ENCODE measurements at places on chromosomes 7 and 10.

- DNase-seq = no peak
Measured at GRCh38 chr7:32914184-32914583, 22.6 kb upstream of the KBTBD2 start.

DNA sequence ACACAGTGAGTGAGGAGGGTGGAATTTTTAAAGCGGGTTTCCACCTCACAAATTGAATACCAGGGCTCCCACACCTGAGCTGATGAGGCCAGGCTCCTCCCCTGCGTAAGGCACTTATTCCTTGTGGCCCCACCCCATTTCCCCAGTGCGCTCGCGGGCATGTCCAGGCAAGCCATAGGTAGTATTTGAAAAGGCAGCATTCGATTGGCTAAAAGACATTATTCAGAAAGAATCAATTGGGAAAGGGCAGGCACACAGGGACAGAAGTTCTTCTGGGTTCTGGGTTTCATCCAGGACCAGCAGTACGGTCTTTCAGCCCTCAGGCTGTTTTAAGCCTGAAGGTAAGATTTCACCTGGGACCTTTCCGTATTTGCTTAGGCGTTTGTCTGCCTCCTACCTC, 222.3 kb downstream of the BBS9 start:
- no peak for DNase-seq

DNA sequence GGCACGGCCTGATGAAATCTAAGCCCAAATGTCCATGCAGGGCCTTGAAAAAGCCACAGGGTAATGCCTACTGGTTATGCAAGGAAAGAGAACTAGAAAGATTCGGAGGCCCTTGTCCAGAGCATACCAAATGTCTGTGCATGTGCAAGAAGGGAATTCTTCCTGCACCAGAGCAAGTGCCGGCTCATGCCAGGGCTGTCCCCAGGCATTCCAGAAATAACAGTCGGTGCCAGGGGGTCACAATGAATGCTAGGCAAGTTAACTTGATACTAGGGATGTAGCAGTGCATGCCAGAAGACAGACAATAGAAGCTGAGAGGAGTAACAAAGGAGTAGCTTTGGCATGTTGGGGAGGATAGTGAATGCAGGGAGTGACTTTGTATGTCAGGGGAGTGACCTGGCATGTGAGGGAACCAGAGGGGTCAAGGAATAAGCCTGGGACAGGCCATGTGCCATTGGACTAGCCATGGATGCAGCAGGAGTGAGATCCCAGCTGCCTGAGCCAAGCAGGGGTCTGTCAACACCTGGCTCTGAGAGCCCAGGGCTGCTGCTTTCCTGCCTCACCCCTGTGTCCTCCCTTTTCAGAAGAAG, 119.5 kb upstream of the UNC5B start:
- DNase-seq = no peak

DNA sequence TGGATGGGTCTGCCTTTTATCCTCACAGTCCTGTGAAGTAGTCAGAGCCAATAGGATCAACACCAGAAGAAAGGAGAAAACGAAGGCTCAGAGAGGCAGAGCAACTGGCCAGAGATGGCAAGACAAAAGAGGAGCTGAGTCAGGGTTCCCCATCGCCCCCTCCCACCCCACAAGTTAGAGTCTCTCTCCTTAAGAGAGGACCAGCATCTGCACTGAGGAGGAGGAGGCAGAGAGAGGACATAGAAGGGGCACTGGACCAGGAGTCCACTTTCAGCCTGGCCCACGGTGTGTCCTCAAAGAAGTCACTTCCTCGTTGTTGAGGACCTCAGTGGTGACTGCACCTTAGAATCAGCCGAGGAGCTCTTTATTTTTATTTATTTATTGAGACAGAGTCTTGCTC, 11.6 kb downstream of the SPOCK2 start:
- no peak for DNase-seq

- DNase-seq = no peak
Measured at GRCh38 chr10:4127518-4128315, 342.7 kb upstream of the KLF6 start.

- DNase-seq = no peak
Measured at GRCh38 chr10:13234172-13234571, at the start of gene UCMA. UCMA (minus strand) TSS chr10:13234374; CDS start chr10:13234258, 116 bp downstream.

DNA sequence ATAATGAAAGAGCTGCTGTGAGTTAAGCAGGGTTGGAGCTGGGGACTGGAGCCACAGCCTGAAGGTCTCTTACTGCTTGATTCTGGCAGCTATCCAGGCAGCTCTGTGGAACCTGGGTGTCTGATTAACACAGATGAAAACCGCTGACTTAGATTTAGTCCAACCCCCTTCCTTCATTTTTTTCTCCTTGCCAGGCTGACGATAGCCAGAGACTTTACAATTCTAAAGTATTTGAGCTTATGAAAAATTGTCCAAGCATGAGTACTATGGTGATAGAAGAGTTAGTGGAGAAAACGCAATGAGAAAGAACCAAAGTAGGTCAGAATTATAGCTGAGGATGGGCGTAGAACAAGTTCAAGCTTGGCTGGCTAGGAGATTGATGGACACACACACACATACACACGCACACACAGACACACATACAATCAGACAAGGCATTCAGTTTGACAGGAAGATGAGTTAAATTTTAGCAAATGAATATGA, 13.5 kb upstream of the GPR85 start:
- no peak for DNase-seq

GRCh38 chr10:18352175-18352574, 212.0 kb downstream of the CACNB2 start:
- no peak for DNase-seq

- no peak for DNase-seq
Measured at GRCh38 chr10:84329986-84330651, 1.7 kb downstream of the CCSER2 start.

DNA sequence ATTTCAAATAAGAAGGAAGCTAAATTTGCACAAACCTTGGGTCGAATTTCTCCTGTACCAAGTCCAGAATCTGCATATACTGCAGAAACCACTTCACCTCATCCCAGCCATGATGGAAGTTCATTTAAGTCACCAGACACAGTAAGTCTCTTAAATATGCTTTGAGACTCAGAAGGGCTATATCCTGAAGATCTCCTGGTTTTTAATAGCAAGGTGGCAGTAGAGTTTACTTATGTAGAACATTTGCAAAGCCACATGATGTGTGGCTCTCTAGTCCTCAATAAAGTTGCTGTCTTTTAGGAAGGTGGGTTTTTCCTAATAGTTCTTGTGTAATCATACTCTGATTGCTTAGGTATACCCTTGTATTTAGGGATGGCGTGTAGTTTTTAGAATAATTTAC, 8.7 kb downstream of the DBF4 start:
- DNase-seq = no peak

GRCh38 chr7:26153823-26154783, 2.1 kb downstream of the NFE2L3 start:
- peak; percentile 40 for DNase-seq

DNA sequence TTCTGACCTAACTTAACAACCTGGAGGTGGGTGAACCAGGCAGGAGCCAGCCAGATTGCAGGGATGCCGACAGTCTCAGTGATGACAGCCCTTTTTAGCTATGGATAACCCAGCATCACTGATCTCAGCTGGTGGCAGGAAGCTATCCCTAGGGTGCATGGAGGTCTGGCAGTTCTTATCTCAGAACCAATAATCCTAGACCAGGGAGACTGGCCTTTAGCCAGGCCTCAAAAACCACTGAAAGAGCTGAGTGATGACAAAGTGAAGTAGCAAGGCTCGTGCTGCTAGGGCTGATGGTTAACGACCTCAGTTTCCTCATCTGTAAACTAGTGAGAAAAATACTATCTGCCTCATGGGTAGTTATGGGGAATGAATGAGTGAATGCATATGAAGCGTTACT, 112.5 kb downstream of the RALA start:
- peak; percentile 37 for DNase-seq

- no peak for DNase-seq
Measured at GRCh38 chr7:130867581-130868136, 133.7 kb upstream of the KLF14 start.

DNA sequence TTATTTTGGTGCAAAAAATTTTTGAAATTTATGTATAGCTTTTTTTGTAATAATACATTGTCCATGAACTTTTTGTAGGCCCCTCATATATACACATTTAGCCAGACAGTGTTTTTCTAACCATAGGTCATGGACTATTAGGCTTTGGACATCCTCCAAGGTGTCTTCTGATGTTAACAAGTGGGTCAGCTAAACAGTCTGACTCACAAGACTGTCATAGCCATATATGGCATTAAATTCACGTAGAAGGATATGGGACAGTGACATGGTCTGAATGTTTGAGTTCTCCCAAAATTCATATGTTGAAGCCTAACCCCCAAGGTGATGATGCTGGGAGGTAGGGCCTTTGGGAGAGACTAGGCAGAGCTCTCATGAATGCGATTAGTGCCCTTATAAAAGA, 14.0 kb upstream of the NUB1 start:
- DNase-seq = no peak

DNA sequence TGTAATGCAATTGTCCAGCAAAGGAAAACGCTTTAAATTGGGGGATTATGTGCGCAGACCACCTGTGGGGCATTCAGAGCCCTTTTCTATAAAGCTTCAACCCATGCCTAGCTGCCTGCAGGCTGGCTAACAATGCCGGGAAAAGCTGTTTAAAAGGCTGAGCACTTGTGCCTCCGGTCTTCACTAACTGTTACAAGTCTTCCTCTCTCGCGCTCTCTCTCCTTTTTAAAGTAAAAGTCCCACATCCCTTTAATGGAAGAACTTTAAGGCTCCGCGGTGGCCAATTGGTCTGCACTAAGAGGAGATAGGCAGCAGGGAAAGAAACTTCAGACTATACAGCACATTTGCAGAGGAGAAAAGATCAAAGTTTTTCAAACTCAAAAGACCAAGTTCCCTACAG, 4.6 kb downstream of the FZD8 start:
- DNase-seq = no peak

GRCh38 chr10:6838118-6838517, 258.0 kb upstream of the PRKCQ start:
- no peak for DNase-seq

DNA sequence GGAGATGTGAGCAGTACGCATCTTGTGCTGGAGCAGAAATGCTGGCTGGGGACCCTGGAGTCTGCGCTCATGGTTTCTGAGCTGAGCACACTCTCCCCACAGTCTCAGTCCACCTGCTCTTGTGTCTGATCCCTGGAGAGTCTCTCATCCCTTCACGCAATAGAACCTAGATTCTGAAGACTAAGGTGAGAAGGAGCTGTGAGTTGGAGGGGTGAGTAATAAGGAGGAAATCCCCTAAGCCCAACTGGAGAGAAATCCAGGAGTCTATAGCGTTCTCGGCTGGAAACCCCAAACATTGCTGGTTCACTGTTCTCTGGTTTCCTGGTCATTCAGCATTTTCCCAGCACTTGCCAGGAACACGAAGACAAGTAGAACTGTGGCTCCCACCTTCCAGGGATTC, 68.3 kb upstream of the SMNDC1 start:
- no peak for DNase-seq

GRCh38 chr10:12934777-12935176, 66.7 kb downstream of the CCDC3 start:
- no peak for DNase-seq

- no peak for DNase-seq
Measured at GRCh38 chr10:38038107-38038931, 27.8 kb downstream of the ZNF33A start.

- no peak for DNase-seq
Measured at GRCh38 chr7:66170309-66171231, 34.6 kb upstream of the TPST1 start.

DNA sequence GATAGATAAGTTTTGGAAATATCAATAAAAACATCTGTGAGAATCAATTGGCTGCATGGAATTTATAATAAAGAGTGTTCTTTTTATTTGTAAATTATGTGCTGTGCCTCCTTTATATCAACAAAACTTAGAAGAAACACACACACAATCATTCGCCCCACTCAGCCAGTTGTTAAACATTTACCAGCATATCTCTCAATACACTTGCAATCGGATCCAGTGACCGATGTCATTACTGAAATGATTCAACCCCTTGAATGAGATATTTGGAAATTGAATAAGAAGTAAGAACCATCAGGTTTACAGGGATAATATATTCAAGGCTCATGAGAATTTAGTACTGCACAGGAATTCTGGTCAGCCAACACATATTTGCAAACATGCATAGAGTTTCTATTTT, 35.6 kb downstream of the TAF3 start:
- no peak for DNase-seq

- DNase-seq = no peak
Measured at GRCh38 chr7:2003451-2003930, 229.3 kb downstream of the MAD1L1 start.

DNA sequence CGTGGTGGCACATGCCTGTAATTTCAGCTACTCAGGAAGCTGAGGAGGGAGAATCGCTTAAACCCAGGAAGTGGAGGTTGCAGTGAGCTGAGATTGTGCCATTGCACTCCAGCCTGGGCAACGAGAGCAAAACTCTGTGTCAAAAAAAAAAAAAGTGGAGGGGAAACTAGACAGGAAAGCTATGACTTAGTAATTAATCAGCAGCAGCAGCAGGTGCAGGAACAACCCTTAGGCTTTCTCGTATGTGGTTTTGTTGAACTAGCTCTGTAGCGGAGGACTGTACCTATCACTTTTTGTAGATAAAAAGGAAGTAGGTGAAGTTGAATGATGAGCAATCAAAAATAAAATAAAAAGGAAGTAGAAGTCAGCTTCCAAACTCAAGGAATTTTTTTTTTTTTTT, 76.9 kb upstream of the KMT2C start:
- DNase-seq = peak; percentile 4

- peak; percentile 49 for DNase-seq
Measured at GRCh38 chr7:156640949-156641485, 443 bp downstream of the RNF32 start.

DNA sequence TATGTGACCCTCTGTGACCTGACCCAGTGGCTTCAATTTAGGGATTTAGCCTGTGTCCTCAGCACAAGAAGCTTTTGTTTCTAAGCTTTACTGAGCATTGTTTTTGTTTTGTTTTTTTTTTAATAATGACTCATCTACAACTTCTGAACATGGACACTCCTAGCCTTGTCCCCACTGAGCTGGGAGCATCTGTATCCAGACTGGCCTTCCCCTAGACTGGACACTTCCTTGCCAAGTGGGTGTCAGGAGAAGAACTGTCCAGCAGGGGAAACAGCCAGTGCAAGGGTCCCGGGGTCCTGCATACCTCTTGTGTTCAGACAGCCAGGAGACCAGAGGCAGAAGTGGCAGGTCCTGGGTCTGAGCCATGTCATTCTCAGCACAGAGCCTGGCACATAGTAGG, 108.6 kb downstream of the TMEM130 start:
- DNase-seq = no peak

DNA sequence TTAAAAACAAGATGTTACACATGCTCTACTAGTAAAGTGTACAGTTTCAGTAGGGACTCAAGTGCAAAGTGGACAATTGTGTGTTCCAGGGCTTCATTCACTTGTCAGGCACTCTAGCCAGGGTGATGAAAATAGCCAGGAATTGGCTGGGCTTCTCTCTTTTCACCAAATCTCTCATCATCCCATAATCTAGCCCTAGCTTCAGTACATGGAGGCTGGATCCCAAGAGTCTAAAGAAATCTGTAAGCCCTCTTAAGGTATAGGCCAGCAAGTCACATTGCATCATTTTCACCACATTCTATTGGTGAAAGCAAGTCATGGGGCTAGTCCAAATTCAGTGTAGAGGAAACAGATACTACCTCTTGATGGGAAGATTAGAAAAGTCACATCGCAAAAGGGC, 47.3 kb upstream of the C1GALT1 start:
- no peak for DNase-seq

All from activated naive CD8-positive, alpha-beta T cell treated with anti-CD3 and anti-CD28 coated beads, Interleukin-2, amount 50 U/mL, for 24 hours (primary cell).